ENCODE measurements at places on chromosomes 4 and X. TPM values are rescaled to one million over a fixed set of nuclear protein-coding genes. Genes with fewer than 3 reads are reported as not detected.

- peaks cover 9% of the 10 kb centered on the region for H3K4me1 ChIP-seq
- no peaks in the 10 kb centered on the region for H3K27me3 ChIP-seq
- no peak overlapping the region for H3K4me3 ChIP-seq
- H3K27ac ChIP-seq, result no peak overlapping the region
Observed at GRCh38 chr4:158610790-158611189, 60.9 kb downstream of the C4orf46 start.

DNA sequence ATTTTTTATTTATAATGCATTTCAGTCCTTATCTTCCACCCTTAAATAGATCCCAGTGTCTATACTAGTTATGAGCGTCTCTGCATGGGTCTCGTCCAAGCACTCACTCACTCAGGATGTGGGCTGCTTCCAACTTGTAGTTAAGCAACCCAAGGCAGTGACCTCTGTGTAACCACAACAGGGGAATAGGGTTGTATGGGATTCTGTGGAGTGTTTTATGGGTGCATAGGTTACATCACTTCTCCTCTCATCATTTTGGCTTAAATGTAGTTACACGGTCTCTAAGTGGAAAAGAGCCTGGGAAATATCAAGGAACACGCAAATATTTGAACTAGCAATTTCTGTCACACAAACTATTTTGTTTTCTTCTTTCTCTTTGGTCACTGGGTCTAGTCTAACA is 931.0 kb downstream of the STIM2 start:
- H3K27me3 ChIP-seq, result no peaks in the 10 kb centered on the region
- DNase-seq, result no peak
- H3K4me3 ChIP-seq, result no peak overlapping the region
- no peak overlapping the region for H3K27ac ChIP-seq

- H3K4me1 ChIP-seq, result no peaks in the 10 kb centered on the region
- no peaks in the 10 kb centered on the region for H3K27me3 ChIP-seq
- H3K4me3 ChIP-seq, result no peak overlapping the region
- DNase-seq, result no peak
- H3K36me3 ChIP-seq, result no peaks in the 10 kb centered on the region
- no peak overlapping the region for H3K27ac ChIP-seq
Observed at GRCh38 chr4:33715841-33716395, 2528.4 kb downstream of the ARAP2 start.

DNA sequence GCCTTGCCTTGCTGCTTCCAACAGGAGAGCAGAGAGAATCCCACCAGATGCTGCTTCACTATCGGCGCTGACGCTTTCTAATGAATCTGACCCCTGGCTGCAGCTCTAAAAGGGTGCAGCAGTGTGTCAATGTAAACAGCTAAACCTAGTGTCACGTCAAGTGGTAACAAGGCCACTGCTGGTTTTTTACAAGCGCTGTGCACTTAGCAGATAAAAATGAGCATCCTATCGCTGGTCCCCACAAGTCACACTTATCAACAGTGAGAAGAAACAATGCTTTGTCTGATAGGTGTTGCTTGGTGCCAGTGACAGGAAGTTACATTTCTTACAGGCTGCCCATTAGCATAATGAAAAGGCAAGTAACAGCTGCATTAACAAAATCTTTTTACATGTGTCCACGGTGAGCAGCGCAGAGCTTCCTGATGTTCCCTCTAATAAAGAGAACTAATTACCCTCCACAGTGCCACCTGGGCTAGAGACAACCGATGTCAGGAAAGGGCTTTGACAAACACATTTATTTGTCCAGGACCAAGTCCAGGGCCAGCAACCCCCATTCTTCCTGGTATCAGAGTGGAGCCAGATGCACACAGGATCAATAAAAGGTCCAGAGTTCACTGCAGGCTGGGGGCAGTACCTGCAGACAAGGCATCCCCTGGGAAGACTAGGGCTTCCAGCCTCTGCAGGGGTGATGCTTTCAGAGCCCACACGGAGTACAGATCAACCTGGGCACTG is 176.0 kb downstream of the MGST2 start:
- H3K36me3 ChIP-seq, result no peaks in the 10 kb centered on the region
- H3K27ac ChIP-seq, result no peak overlapping the region
- no peak for DNase-seq
- no peaks in the 10 kb centered on the region for H3K27me3 ChIP-seq

GRCh38 chr4:68175562-68176155 is 46.0 kb upstream of the TMPRSS11F start:
- H3K36me3 ChIP-seq, result no peaks in the 10 kb centered on the region
- H3K27ac ChIP-seq, result no peak overlapping the region
- H3K4me1 ChIP-seq, result peaks cover 2% of the 10 kb centered on the region
- H3K4me3 ChIP-seq, result no peak overlapping the region

Gene ZDHHC15
- total RNA-seq, result 0.05 TPM

Gene ANKRD37
- 12.8 TPM for total RNA-seq

Gene EREG
- not detected for total RNA-seq

Data from activated CD4-positive, alpha-beta T cell treated with anti-CD3 and anti-CD28 coated beads, Interleukin-2, amount 10 ng/mL, durations not matched to agents 7 days and 5 days (primary cell).